CD8-positive, alpha-beta memory T cell (primary cell): ENCODE measurements at places on chromosomes 2 and 18.

DNA sequence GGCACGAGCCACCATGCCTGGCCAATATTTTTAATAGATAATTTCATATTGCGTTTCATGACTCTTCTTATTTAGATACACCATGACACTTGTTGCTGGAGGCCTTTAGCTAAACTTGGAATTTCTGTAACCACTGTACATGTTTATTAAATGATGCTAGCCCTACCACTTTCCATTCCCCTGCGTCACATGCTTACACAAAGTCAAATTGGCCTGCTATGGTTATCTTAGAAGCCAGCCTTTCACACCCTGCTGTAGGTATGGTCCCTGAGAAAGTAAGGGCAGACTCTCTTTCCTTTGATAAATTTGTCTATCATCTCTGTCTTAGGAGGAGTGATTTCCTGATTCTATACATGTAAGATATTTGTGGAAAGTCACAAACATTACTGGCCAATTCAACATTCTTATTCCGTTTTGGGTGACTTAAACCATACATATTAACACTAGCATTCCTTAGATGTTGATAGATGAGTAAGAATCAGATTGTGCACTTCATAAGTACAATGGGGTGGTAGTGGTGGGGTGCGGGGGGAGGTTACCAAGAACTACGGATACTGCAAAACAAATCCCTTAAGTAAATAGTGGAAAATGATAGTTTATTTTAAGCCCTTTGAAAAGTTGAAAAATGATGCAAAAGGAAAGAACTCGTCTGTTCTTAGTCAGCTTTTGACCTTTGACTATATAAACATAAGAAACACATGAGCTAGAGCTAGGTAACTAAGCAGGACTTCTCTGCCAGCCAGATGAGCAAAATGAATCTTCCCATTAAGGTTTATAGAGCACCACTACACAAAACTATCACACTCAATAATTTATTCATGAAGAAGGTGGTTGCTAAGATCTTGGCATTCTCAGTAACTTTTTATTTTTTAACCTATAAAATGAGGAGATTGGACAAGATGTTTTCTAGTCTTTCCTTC lies 7.9 kb upstream of the NDUFV2 start:
- DNase-seq, result no peak

- no peak for DNase-seq
Observed at GRCh38 chr2:189113963-189114362, 65.6 kb downstream of the COL5A2 start.

- no peak for DNase-seq
Observed at GRCh38 chr2:28602751-28603639, 107.1 kb downstream of the PLB1 start.

- DNase-seq, result no peak
Observed at GRCh38 chr18:45107425-45107824, 426.7 kb downstream of the SETBP1 start.

GRCh38 chr18:23735021-23735464 lies 45.8 kb downstream of the LAMA3 start:
- no peak for DNase-seq

GRCh38 chr2:214575030-214575429 lies 164.2 kb downstream of the VWC2L start:
- no peak for DNase-seq
